Liver (tissue), 10 donors: ENCODE measurements at places on chromosomes 1 and 21. TPM values are rescaled to one million over a fixed set of nuclear protein-coding genes. Genes with fewer than 3 reads are reported as not detected.

DNA sequence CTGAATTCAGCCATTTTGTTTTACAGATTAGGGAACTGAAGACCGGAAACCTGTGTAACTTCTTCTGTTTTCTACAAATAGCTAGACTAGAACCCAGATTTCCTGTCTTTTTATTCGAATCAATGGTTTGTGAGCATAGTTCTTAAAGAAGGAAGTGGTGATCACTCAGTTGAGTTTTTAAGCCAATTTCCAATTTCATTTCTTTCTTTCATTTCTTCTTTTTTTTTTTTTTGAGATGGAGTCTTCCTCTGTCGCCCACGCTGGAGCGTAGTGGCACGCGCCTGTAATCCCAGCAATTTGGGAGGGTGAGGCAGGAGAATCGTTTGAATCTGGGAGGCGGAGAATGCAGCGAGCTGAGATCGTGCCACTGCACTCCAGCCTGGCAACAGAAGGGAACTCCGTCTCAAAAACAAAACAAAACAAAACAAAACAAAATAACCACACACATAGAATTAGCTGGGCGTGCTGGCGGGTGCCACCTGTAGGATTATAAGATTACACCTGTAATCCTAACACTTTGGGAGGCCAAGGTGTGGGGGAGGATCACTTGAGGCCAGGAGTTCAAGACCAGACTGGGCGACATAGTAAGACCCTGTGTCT, 3.0 kb upstream of the MDM4 start:
- no peaks in the 10 kb centered on the region for H3K36me3 ChIP-seq
- H3K27ac ChIP-seq, result peak overlapping the region; percentile 17
- peaks cover 4% of the 10 kb centered on the region for H3K4me1 ChIP-seq
- no peaks in the 10 kb centered on the region for H3K27me3 ChIP-seq
- H3K4me3 ChIP-seq, result no peak overlapping the region

GRCh38 chr1:55445416-55445815, 230.3 kb upstream of the USP24 start:
- no peaks in the 10 kb centered on the region for H3K27me3 ChIP-seq
- H3K4me1 ChIP-seq, result no peaks in the 10 kb centered on the region
- no peak for DNase-seq

DNA sequence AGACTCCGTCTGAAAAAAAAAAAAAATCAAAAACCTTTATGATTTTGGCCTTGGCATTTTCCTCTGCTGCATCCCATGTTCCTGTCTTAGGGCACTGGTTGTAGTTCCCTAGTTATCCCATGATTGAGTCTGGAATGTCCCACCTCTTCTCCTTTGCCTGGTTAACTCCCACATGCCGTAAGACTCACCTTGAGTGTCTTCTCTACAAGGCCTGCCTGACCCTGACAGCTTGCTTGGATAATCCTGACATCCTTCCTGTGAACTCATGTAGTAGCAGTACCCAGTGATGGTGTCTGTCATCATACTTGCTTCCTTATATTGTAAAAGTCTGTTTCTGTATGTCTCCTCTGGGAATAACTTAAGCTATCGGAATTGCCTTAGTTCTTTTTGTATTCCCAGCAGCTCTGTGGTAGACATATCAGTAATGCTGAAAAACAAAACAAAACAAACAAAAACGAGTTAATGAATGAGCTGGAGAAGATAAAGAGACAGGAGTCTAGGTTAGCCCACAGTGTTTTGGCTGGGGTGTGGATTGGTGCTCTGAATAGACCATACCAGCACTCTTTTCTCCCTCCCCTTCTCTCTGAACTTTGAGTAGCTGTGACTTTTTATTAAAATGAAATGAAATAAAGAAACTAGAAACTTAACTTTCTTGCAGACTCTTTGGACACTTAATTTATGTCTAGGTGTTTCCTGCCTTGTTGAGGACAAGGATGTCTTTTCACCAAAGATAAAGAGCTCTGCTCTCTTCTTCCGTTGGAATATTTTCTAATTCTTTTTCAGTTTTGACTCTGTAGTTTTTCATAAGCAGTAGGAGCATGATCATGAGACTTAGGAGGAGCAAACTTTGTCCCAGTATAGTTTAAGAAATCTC, 15.1 kb downstream of the NEK7 start:
- H3K4me3 ChIP-seq, result no peak overlapping the region
- H3K4me1 ChIP-seq, result peaks cover 9% of the 10 kb centered on the region
- DNase-seq, result no peak
- H3K27me3 ChIP-seq, result no peaks in the 10 kb centered on the region
- no peak overlapping the region for H3K27ac ChIP-seq

DNA sequence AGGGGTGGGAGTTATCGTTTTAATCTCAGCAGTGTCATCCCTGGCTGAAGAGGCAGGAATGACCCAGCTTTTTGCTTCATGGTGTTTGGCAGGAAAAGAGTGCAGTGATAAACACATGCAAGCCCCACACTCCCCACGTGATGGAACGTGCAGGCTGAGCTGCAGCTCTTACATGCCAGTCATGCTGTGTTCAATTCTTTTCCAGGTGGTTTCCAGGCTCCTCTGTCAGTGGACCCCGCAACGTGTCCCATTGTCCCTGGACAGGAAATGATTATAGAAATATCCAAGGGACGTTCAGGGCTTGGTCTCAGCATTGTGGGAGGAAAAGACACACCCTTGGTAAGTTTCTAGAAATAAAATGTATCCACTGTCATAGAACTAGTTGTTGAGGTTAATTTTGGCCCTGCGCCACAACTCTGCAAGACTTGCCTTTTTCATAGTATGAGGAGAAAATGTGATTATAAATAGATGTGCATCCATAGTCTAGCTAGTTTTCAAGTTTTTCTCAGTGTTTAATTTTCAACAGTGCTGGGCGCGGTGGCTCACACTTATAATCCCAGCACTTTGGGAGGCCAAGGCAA, 110.2 kb upstream of the L1TD1 start:
- no peak overlapping the region for H3K27ac ChIP-seq
- DNase-seq, result no peak
- H3K36me3 ChIP-seq, result peaks cover 6% of the 10 kb centered on the region
- no peaks in the 10 kb centered on the region for H3K4me1 ChIP-seq
- H3K27me3 ChIP-seq, result no peaks in the 10 kb centered on the region
- no peak overlapping the region for H3K4me3 ChIP-seq

DNA sequence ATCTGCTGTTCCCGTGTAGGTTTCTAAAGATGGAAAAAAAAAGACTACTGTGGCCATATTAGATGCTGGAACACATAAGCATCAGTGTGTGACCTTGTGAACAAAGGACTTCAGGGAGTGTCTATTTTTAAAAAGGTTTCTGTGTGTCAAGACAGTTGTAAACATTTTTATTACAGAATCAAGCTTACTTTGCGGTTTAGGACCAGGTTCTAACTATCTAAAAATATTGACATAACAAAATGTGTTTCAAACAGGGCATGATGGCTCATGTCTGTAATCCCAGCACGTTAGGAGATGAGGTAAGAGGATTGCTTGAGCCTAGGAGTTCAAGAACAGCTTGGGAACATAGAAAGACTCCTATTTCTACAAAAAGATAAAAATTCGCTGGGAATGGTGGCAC, 7.1 kb upstream of the DDI2 start:
- no peak overlapping the region for H3K4me3 ChIP-seq
- H3K4me1 ChIP-seq, result peaks cover 11% of the 10 kb centered on the region
- H3K27me3 ChIP-seq, result no peaks in the 10 kb centered on the region
- H3K27ac ChIP-seq, result no peak overlapping the region
- no peaks in the 10 kb centered on the region for H3K36me3 ChIP-seq

Gene C8B
- 703 TPM for total RNA-seq
